Cortex of kidney (tissue), 1 donor: ENCODE measurements at places on chromosomes 13 and 19.

GRCh38 chr13:113044391-113045114 is 61.0 kb upstream of the F7 start:
- DNase-seq = no peak

GRCh38 chr13:90773681-90774080 is 573.8 kb upstream of the MIR17HG start:
- DNase-seq = no peak

GRCh38 chr19:4357095-4357797 is 13.9 kb downstream of the MPND start:
- DNase-seq = no peak

GRCh38 chr19:11539495-11540365 is 1.1 kb downstream of the CNN1 start:
- no peak for DNase-seq

GRCh38 chr13:85741017-85741416 is 58.2 kb downstream of the SLITRK6 start:
- no peak for DNase-seq

- no peak for DNase-seq
These were observed 23.4 kb downstream of the IZUMO4 start for GRCh38 chr19:2119921-2120785.

GRCh38 chr13:114046431-114046975 is 72.6 kb upstream of the C13orf46 start:
- DNase-seq = no peak

- no peak for DNase-seq
These were observed 6.3 kb downstream of the SYDE1 start for GRCh38 chr19:15113245-15114152.

GRCh38 chr13:93244141-93244917 is 17.7 kb downstream of the GPC6 start:
- DNase-seq = no peak

DNA sequence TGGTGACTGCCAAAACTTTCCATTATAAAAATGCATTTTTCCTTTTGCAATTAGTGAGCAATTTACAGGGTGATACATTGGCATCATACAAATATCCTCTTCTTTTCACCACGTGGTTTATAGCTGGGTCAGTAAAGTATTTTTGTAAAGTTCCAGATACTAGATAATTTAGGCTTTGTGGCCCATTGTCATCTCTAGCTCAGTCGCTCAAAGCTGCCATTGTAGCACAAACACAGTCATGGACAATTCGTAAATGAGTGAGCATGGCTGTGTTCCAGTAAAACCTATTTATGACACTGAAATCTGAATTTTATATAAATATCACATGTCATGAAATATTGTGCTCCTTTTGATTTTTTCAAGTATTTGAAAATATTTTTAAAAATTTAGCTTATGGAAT is 162.9 kb downstream of the USP12 start:
- no peak for DNase-seq

- no peak for DNase-seq
These were observed 2.3 kb downstream of the HSPB6 start for GRCh38 chr19:35754370-35755130.

GRCh38 chr19:13215572-13216380 is 65.6 kb downstream of the IER2 start:
- no peak for DNase-seq
